Stimulated activated CD4-positive, alpha-beta T cell treated with anti-CD3 and anti-CD28 coated beads, Interleukin-1b, Interleukin-23, amount 100 ng/mL, for 48 hours (primary cell): ENCODE measurements at places on chromosomes 3 and 15.

- no peak for DNase-seq
Observed at GRCh38 chr3:187207624-187208023, 10.3 kb downstream of the RTP1 start.

DNA sequence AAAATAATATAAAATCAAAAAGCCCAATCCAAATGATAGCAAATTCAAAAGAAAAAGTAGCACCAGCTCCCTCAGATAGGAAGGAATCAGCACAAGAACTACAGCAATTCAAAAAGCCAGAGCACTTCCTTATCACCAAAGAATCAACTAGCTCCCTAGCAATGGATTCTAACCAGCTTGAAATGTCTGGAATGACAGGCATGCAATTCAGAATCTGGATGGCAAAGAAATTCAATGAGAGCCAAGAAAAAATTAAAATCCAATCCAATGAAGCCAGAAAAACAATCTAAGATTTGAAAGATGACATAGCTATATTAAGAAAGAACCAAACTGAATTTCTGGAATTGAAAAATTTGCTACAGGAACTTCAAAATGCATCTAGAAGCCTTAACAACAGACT, 1334.4 kb upstream of the ALCAM start:
- DNase-seq = no peak

GRCh38 chr3:194806991-194807630, 121.4 kb downstream of the FAM43A start:
- no peak for DNase-seq

DNA sequence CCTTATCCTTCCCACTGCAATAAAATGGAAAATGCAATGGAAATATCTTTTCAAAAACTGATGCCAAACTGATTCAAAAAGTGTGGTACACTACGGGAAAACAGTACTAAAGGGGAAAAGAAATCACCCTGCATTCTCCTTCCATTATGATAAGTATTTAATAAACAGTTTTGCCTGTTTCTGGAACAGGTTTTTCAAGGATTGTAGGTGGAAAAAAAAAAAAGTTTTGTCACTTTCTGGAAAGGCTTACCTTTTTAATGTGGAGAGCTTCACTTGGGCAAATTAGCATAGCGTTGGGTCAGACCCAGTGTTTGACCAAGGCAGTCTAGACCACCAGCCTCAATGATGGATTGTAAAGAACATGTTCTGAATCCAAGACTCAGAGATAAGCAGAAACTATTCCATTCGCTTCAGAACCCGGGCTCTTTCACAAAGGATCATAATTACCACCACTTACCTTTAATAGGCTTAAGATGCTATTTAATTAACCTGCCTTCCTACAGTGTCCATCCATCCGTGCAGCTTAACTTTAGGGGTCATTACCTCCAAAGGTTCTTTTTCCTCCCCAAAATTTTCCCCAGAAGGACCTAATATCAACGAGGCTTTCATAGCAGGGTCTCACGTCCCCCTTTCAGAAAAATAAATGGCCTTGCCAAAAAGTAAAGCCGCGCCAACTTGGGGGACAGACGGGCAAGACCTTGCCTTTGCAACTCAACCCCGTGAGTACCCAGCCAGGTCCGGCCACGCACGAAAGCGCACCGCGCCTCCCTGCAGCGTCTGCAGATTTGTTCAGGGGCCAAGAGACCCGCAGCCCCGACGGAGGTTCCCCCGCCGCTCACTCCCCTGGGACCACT, 1.0 kb downstream of the DCBLD2 start:
- DNase-seq = peak; percentile 2

GRCh38 chr3:122100591-122101463, 45.7 kb downstream of the CD86 start:
- DNase-seq = peak; percentile 40

GRCh38 chr3:172118019-172118418, 78.6 kb downstream of the FNDC3B start:
- no peak for DNase-seq

DNA sequence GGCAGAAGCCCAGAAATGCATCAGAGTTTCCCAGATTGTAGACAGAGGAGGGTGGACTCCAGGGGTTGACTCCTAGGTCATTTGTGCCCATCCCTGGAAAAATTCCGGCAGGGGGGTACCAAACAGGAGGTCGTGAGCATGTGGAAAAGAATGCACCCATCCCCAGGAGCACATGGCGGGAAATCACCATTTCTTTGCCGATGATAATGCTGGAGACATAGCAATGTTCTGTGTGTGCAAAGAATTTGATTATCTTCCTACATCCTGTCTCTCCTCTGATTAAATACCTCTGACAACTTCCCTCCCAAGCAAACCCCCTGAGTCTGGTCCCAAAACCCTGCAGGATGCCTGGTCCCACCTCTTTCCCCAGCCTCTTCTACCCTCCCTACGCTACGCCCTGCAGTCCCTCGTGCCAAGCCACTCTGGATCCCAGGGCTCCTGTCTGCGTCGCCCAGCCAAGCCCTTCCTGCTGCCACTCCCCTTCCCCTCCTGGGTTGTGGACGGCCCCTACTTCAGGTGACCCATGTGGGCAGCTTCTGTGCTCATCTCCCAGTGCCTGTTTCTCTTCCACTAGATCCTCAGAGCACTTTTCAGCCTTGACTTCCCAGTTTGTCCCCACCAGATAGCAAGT, 15.8 kb downstream of the WNT7A start:
- no peak for DNase-seq

- DNase-seq = peak; percentile 77
Observed at GRCh38 chr15:90231028-90232017, 2.4 kb downstream of the CIB1 start.

GRCh38 chr15:51403072-51403878, 61.8 kb downstream of the GLDN start:
- DNase-seq = no peak

- no peak for DNase-seq
Observed at GRCh38 chr3:177604181-177604580, 406.9 kb upstream of the TBL1XR1 start.

GRCh38 chr3:127159543-127159942, 33.4 kb upstream of the PRR23E start:
- DNase-seq = no peak

- no peak for DNase-seq
Observed at GRCh38 chr15:61198722-61199121, 30.4 kb downstream of the RORA start.

- peak; percentile 42 for DNase-seq
Observed at GRCh38 chr15:95259513-95259912, 1028.2 kb downstream of the MCTP2 start.
